ENCODE measurements at places on chromosomes 3 and 15.

DNA sequence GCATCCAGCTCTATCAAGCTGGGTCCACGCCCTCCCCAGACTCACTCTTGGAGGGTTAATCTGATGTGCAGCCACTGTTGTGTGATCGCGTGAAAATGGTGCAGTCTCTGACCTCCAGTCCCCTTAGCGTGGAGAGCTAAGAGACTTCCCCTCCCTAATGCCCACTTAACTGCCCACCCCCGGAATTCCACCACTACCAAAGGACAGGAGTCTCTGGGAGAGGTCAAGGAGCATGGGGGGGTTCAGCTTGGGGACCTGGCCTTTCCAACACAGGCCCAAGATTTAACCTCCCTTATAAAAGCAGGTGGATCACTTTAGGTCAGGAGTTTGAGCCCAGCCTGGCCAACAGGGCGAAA is 48.8 kb downstream of the CCDC12 start:
- no peak for DNase-seq

DNA sequence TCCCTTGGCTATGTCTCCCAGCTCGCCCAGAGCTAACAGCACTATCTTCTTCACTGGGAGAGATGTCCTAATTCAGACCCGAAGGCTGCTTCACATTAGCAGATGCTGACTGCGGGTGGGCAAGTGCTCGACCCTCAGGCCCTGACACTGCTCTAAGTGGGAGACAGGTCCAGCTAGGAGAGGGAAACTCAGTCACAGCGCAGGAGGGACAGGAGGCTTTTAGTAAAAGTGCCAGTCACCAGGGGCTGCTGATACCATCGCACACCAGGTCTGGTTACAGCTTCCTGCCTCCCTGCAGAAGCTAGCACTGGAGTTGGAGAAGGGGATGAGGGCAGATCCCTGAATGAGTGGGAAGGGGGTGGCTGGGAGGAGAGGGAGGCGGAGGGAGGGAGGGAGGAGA is 365.8 kb upstream of the RGMA start:
- no peak for DNase-seq

DNA sequence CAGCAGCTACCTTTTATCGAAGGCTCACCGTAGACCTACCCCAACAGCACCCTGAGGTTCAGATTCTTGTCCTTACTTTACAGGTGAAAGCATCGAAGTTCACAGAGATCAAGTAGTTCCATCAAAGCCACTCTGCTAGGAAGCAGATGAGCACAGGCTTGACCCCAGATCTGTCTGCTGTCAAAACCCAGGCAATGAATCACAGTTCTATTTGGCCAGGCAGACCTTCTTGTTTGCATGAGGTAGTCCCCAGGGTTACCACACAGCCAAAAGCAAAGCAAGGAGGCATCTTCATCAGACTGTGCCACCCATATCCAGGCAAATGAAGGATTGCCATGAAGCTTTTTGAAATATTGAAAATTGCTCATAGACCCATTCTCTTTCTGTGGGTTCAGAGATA is 33.0 kb downstream of the HES1 start:
- no peak for DNase-seq

GRCh38 chr3:44128057-44128775 is 113.5 kb upstream of the TOPAZ1 start:
- no peak for DNase-seq

DNA sequence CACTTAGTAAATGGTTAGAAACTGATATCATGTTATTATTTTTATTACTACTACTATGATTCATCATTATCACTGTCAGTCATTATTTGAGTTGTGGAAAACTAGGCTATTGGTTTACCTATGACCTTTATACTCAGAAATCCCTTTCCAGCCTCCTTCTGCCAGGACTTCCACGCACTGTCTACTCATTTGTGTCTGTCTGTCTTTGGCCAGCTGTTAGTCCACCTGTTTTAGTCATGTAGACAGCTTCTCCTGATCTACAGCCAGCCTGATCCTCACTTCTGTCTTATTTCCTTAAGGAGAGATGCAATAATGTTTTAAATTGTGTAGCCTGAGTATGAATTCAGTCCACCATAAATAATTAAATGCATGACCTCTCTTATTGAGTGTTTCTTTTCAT is 162.8 kb downstream of the EPHA3 start:
- DNase-seq: no peak

GRCh38 chr3:31645256-31645655 is 112.5 kb downstream of the STT3B start:
- DNase-seq: no peak

DNA sequence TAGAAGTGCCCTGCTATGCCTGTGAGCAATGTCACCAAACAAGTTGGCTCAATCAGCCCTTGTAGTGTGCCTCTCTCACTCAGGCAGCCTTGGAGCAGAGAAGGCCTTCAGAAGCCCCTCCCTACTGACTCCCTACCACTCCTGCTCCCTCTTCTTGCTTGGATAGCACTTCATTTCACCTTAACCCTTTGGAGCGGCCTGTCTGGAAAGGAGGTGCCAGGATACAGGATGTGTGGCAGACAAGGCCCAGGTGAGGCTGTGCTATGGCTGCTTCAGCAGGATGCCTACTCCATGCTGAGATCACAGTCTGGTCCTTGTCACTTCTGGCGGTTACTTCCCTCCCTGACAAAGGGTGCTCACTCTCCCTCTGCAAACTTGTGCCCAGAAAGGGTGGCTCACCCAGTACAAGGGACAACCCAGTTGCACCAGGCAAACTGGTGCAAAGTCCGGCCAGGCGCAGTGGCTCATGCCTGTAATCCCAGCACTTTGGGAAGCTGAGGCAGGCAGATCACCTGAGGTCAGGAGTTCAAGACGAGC is 1.1 kb downstream of the MON1A start:
- no peak for DNase-seq

- DNase-seq: no peak
Observed at GRCh38 chr3:29711255-29711771, 430.4 kb downstream of the RBMS3 start.

DNA sequence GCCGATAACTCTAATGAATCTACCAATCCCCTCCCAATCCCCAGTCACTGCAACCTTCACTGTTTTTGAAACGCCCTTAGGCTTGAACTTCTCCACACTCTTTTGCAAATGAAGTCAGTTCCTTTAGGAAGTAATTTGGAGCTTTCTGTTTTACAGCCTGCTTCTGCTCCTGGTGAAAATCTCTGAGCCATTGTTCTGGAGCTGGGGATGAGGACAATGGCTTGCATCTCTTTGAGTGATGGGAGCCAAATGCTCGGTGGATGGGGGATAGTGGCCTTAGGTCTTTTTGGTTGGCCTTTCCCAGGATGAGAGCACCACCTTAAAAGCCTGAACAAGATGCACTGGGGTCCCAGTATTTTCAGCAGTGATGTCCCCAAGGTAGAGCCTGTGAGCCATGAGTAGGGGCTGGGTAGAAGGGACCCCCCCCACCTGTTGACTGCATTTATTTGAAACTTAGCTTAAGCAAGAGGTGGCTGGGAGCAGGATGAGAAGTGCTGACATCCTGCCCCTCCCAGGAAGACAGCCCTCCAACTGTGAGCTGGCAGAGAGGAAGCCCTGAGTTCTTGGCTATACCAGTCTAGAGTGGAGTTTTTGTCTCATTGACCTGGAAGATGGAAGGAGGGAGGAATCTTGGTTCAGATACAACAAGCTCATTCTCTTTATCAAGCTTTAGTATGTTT is 7.6 kb upstream of the MYO5C start:
- no peak for DNase-seq

- no peak for DNase-seq
Observed at GRCh38 chr3:32078085-32078634, 28.3 kb upstream of the GPD1L start.

GRCh38 chr3:140440446-140440845 is 237.4 kb upstream of the TRIM42 start:
- no peak for DNase-seq

DNA sequence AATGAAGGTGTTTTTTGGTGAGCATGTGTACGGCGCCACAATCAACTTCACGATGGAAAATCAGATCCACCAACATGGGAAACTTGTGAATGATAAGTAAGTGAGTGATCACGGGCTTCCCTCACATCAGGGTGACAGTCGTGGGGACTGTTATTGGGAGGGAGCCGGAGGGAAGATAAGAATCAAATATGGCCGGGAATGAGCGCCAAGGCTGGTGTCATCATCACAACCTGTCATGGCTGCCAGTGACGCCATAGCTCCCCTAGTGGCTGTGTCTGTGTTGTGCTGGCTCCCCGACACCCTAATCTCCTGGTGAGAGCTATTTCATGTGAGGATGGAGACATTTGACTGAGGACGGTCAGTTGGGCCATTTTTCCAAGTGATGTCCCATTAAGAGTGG is 168.5 kb downstream of the SV2B start:
- DNase-seq: no peak
